ENCODE measurements at places on chromosomes 16 and 17. TPM values are rescaled to one million over a fixed set of nuclear protein-coding genes. Genes with fewer than 3 reads are reported as not detected.

Gene ATP2A1
- 2.6 TPM for total RNA-seq

Gene HS3ST4
- total RNA-seq: not detected

Gene IL17C
- total RNA-seq: not detected

Gene NPIPB6
- 4.1 TPM for total RNA-seq

Gene ST6GALNAC1
- total RNA-seq: 0.78 TPM

Gene MPO
- total RNA-seq: not detected

All from activated T-helper 1 cell treated with anti-CD3 and anti-CD28 coated beads, Interleukin-12 subunit alpha, Interleukin-12 subunit beta, Interleukin-2, Interleukin-4 antibody, amounts not matched to agents 30 ng/mL and 10 ng/mL and 1 ng/mL, durations not matched to agents 14 hours and 24 hours and 36 hours (primary cell).